Stimulated activated CD4-positive, alpha-beta T cell treated with anti-CD3 and anti-CD28 coated beads, Interleukin-2, amount 100 ng/mL, for 48 hours (primary cell): ENCODE measurements at places on chromosomes 3 and 15.

GRCh38 chr3:50242851-50243542 is 7.0 kb downstream of the GNAI2 start:
- DNase-seq: no peak

GRCh38 chr3:122893282-122893681 is 98.4 kb downstream of the SLC49A4 start:
- no peak for DNase-seq

DNA sequence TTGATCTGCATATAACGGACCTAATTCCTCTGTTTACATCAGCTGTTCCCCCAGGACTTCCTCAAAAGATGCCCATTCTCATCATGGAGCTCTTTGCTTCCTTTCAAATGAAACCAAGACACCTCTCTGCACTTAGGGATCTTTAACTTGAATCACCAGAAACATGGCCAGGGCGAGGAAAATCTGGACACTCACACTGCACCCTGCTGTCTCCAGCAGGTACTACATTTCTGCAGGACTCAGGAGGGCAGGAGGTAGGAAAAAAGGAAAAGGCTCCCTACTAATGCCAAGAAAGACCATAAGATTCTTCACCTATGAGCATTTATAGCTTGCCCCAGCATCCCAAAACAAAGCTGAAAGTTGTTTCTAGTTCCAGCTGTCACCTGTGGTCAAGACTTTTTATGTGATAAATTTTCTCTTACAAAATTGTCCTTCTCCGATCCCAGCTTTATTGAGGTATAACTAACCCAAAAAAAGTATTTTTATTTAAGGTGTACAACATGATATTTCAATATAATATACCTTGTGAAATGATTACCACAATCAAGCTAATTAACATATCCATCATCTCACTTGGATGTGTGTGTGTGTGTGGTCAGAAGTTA is 87.3 kb upstream of the C15orf61 start:
- peak; percentile 31 for DNase-seq

DNA sequence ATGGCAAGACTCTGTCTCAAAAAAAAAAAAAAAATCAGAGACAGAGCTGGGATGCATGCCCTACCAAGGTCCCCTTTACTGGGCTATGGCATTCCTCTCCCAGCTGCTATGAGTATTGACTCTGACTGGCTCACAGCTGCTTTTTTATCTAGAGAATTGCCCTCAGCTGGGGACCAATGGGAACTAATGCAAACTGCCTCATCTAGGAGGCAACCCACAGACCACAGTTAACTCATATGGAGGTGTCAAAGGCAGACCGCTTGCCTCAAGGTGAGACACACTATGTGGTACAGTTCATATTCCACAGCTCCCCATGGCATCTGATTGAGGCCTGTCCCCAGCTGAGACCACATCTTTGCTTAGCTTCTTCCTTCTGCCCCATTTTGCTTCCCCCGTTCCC is 183.5 kb upstream of the EOMES start:
- DNase-seq: no peak

GRCh38 chr15:90165659-90166489 is 35.3 kb upstream of the SEMA4B start:
- DNase-seq: peak; percentile 50

DNA sequence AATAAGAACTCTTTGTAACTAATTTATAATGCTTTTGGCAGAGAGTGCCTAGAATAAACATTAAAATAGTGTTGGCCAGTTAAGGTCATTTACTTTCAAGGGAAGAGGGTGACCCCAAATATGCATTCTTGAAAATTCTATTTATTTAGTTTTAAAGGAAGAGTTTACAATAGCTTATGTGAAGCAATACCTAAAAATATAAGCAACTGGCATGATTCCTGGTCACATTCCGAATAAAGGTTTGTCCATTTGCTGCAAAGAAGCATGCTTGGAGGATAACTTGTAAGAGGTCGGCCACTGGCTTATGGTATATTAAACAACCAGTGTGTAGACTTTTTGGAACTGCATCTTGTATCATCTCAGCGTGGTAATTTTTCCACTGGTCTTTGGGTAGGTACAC is 10.2 kb downstream of the MITF start:
- no peak for DNase-seq

GRCh38 chr15:100631831-100632230 is 29.4 kb downstream of the ASB7 start:
- DNase-seq: no peak

GRCh38 chr3:27127195-27127594 is 242.0 kb downstream of the NEK10 start:
- DNase-seq: no peak

GRCh38 chr3:65793495-65794200 is 245.1 kb downstream of the MAGI1 start:
- no peak for DNase-seq

GRCh38 chr3:64827431-64827830 is 139.6 kb upstream of the ADAMTS9 start:
- no peak for DNase-seq

DNA sequence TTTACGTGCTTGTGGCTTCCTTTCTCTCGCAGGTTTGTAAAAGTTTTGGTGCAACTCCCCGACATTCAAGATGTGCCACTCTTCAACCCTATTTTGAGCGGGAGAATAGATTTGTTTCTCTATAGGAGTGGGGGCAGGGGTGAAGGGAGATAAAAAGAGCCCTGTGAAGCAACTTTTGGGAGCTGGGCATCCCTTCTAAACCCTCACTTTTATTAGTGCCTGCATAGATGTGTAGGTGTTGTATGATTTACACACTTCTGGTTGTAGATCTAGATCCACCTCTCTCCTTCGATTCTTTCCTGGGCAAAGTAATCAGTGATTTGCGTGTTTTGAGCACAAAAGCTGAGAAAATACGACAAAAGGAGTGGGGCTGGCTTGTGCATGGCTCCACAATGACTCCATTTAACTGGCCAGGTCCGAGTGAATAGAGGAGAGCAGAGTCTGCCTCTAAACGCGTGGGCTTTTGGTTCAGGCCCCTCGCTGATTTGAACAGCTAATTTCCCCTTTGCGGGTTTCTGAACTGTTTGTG is 17.7 kb downstream of the SOX2 start:
- no peak for DNase-seq

DNA sequence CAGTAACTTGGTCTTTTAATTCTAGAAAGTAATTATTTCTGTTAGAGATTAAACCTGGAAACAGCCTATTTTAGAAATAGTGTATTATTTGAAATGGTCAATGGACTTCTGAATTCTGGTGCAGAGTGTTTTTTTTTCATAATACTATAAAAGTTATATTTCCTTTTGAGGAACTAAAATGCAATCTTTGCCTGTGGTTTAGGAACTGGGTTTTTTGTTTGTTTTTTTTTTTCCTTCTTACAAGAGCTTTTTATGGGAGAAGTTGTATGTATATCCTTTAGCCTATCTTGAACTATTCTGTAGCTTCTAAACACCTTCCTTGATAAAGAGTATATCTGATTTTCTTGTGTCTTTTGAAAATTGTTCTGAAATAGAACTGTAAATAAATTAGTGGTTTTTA is 88.3 kb downstream of the ARIH1 start:
- DNase-seq: no peak

GRCh38 chr15:68379058-68379758 is 52.8 kb downstream of the ITGA11 start:
- DNase-seq: no peak

GRCh38 chr15:33191591-33191990 is 2.9 kb downstream of the FMN1 start:
- no peak for DNase-seq

DNA sequence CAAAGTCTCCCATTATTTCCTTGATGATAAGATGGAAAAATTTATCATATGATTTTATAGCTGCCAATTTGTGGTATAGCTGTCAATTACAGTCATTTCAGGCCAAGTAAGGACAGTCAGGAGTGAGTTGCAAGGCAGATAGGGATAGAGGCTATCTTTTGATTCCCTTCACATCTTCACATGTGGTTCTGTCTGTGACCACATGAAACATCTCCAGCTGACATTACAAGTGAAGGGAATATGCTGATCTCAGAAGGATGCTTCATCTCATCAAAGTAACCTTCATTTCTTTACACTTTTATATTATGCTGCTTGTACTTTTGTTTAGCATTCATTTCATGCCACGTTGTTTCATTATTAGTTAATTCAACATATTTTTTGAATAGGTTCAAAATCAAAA is 136.9 kb upstream of the CFAP20DC start:
- no peak for DNase-seq

GRCh38 chr15:61768131-61768530 is 292.1 kb downstream of the VPS13C start:
- DNase-seq: no peak

DNA sequence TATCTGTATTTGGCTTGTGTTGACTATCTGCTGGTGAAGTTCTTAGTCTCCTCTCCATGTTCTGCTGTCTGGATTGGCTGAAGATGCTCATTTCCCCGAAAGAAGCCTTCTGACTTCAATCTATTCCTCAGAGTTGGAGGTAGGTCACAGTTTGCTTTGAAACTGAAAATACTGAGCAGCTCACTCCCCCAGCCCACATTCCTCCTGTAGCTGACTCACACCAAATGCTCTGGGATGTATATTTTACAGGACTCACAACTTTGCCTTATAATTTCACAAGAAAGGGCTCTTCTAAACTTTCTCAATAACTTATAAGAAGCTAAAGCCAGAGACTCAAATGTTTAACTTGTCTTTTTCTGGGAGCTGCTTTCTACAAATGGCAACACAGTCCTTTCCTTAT is 36.3 kb upstream of the SNX4 start:
- DNase-seq: no peak

DNA sequence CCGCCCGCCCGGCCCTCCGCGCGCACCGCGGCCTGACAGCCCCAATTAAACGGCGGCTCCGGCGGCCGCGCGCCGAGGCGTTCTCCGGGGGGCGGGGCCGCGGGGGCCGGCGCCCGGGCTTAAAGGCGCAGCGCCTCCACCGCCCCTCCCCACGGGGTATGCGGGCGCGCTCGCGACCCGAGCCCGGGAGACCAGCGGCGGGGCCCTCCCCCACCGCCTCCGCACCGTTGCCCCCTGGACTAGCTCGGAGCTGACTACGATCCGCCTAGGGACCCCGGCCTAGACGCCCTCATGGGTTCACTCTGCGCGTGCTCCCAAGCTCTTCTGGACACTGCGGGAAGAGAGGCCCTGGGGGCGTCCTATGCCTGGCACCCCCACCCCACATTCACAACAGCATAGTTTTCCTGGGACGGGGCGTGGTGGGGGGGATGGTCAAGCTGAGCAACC is at the start of gene DUSP7:
DUSP7 (minus strand) TSS at position 51 of the 447 bp plus-strand sequence. CDS start 205 bp downstream, outside the sequence.
- peak; percentile 57 for DNase-seq

GRCh38 chr15:40323953-40324937 is 753 bp downstream of the INAFM2 start:
- no peak for DNase-seq

- DNase-seq: no peak
Measured at GRCh38 chr3:44924457-44925084, 50.2 kb downstream of the TGM4 start.

GRCh38 chr15:74390647-74391288 is 23.3 kb upstream of the CYP11A1 start:
- DNase-seq: no peak
